SJSA1 (cell line): ENCODE measurements at places on chromosomes 6 and 20. TPM values are rescaled to one million over a fixed set of nuclear protein-coding genes. Genes with fewer than 3 reads are reported as not detected.

The PPP1R16B gene
- total RNA-seq: 0.03 TPM in 1 of 2 replicates, not detected in the other

The NEU1 gene
- total RNA-seq: 38.1 and 38.6 TPM in 2 replicates

The ELOVL4 gene
- 1.2 and 1.3 TPM in 2 replicates for total RNA-seq

The MAP7 gene
- total RNA-seq: 0.11 TPM in 1 of 2 replicates, not detected in the other

The SLC35D3 gene
- not detected in 2 replicates for total RNA-seq

The HLA-F gene
- 137 and 176 TPM in 2 replicates for total RNA-seq

The ENPP1 gene
- 21.5 and 24.5 TPM in 2 replicates for total RNA-seq

The EYA4 gene
- 0.05 TPM in 1 of 2 replicates, not detected in the other for total RNA-seq

The PROKR2 gene
- not detected in 2 replicates for total RNA-seq

The OR12D2 gene
- not detected in 2 replicates for total RNA-seq

The MUC21 gene
- total RNA-seq: not detected in 2 replicates

The HFE gene
- total RNA-seq: 2.6 and 3.5 TPM in 2 replicates

The WFDC12 gene
- total RNA-seq: not detected in 2 replicates

The PPIL4 gene
- 37.0 and 43.9 TPM in 2 replicates for total RNA-seq

The FAXC gene
- total RNA-seq: 10.5 and 20.5 TPM in 2 replicates

The CCDC28A gene
- 8.4 and 8.5 TPM in 2 replicates for total RNA-seq

The CGA gene
- total RNA-seq: not detected in 2 replicates

The LTB gene
- not detected in 2 replicates for total RNA-seq

The SMOC2 gene
- total RNA-seq: not detected in 2 replicates

The TMEM217 gene
- total RNA-seq: 0.31 and 0.74 TPM in 2 replicates

The PFDN4 gene
- 135 and 229 TPM in 2 replicates for total RNA-seq

The ZC2HC1B gene
- not detected in 2 replicates for total RNA-seq

The PDYN gene
- total RNA-seq: 0.05 TPM in 1 of 2 replicates, not detected in the other

The HLA-DRB1 gene
- total RNA-seq: not detected in 2 replicates

The DDX43 gene
- not detected in 2 replicates for total RNA-seq

The CYP39A1 gene
- total RNA-seq: 1.6 and 2.1 TPM in 2 replicates

The PKIB gene
- not detected in 2 replicates for total RNA-seq

The ADAM33 gene
- total RNA-seq: not detected in 2 replicates

The NRSN1 gene
- total RNA-seq: not detected in 2 replicates

The BTN1A1 gene
- not detected in 2 replicates for total RNA-seq

The CALHM4 gene
- total RNA-seq: not detected in 2 replicates

The TAP1 gene
- 92.8 and 106 TPM in 2 replicates for total RNA-seq

The BPIFB2 gene
- not detected in 2 replicates for total RNA-seq

The SNRPB gene
- 876 and 883 TPM in 2 replicates for total RNA-seq

The SCGN gene
- not detected in 2 replicates for total RNA-seq

The PNPLA1 gene
- total RNA-seq: not detected in 2 replicates
